Left renal pelvis (tissue), 4 donors: ENCODE measurements at places on chromosomes 12 and 14. TPM values are rescaled to one million over a fixed set of nuclear protein-coding genes. Genes with fewer than 3 reads are reported as not detected.

TMCC3 gene
- 47.2 TPM for polyA plus RNA-seq

PLEK2 gene
- polyA plus RNA-seq: 1.4 TPM

HOXC6 gene
- 90.5 TPM for polyA plus RNA-seq

- DNase-seq: no peak
Measured at GRCh38 chr12:95637471-95638155, 86.3 kb upstream of the USP44 start.

GRCh38 chr12:83850531-83850930 lies 1062.1 kb downstream of the SLC6A15 start:
- DNase-seq: no peak

DNA sequence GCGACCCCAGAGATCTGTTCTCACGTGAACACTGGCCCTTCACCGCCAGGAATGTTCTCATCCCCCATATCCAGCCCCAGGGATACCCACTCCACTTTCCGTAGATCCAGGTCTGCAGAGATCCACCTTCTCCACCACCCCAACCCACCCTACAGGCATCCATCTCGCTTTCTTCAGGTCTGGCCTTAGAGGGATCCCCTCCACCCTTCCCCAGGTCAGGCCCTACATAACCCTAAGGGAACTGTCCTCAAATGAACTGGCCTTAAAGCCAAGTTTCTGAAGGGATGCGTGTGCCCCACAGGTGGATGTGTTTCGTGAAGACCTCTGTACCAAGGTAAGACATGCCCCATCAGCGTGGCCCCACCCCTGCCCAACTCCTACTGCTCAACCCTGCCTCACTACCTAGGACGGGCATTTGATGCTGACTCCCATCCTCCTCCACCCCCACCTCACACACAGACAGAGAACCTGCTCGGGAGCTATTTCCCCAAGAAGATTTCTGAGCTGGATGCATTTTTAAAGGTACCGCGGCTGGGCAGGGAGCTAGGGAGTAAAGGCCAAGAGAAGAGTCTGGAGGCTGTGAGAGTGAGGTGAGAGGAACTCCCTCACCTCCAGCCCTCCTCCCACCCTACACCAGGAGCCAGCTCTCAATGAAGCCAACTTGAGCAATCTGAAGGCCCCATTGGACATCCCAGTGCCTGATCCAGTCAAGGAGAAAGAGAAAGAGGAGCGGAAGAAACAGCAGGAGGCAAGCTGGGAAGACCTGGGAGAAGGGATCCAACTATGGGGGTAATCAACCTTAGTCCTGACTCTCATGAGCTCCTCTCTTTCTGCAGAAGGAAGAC lies 912 bp downstream of the PSME1 start:
- no peak for DNase-seq

DNA sequence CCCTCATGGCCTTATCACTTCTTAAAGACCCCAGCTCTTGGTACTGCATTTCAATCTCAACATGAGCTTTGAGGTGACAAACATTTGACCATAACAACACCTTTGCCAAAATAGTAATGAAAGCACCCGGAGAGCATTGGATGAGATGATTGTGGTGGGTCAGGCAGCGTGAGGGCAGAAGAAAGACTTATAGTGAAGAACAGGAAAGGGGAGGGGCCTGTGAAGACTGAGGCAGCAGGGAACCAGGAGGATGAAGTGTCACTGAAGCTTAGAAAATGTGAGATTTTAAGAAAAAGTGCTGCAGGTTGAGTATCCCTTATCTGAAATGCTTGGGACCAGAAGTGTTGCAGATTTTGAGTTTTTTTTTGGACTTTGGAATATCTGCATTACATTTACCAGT lies 86.3 kb downstream of the EMP1 start:
- no peak for DNase-seq

DNA sequence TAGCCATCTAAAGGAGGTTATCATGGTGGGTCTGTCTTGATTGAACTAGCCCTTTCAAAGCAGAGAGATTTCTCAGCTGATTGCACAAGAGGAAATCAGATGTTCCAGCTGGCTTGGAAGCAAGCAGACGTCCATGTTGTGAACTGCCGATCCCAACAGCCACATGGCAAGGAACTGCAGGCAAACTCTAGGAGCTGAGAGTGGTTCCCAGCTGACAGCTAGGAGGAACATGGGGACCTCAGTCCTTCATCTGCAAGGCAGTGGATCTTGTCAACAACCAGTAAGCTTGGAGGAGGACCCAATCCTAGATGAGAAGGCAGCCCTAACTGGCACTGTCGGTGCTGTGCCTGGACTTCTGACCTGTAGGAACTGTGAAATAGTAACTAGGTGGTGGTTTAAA lies 7.7 kb downstream of the ACVR1B start:
- DNase-seq: no peak

GRCh38 chr14:58805057-58805456 lies 167.3 kb downstream of the DACT1 start:
- no peak for DNase-seq

- no peak for DNase-seq
Measured at GRCh38 chr12:59603754-59604153, 7.9 kb downstream of the SLC16A7 start.

DNA sequence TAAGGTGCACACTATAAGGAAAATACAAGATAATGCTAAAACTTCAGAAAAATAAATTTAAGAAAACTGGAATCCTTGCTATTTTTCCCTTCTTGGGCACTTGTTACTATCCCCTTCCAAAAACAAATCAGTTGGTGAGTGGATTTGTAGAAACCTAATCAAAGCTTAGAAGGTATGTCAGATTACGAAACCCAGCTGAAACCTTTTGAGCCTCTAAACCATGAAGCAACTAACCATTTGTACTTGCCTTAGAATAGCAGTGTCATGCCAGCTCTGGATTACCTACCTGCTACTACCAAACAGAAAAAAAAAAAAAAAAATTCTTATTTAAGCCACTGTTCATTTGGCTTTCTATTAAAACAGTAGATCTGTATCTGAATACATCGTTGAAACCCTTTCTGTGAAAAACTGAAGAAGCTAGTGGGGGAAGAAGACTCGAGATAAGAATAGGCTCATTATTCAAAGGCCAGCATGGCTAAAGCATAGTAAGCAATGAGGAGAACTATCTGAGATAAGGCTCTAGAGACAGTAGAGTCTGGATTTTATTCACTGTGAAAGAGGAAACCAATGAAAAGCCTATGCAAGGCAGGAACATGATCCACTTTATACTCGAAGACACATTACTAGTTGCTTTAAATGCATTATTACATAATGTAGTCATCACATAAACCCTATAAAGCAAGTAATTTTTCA lies 30.2 kb downstream of the OSBPL8 start:
- no peak for DNase-seq

DNA sequence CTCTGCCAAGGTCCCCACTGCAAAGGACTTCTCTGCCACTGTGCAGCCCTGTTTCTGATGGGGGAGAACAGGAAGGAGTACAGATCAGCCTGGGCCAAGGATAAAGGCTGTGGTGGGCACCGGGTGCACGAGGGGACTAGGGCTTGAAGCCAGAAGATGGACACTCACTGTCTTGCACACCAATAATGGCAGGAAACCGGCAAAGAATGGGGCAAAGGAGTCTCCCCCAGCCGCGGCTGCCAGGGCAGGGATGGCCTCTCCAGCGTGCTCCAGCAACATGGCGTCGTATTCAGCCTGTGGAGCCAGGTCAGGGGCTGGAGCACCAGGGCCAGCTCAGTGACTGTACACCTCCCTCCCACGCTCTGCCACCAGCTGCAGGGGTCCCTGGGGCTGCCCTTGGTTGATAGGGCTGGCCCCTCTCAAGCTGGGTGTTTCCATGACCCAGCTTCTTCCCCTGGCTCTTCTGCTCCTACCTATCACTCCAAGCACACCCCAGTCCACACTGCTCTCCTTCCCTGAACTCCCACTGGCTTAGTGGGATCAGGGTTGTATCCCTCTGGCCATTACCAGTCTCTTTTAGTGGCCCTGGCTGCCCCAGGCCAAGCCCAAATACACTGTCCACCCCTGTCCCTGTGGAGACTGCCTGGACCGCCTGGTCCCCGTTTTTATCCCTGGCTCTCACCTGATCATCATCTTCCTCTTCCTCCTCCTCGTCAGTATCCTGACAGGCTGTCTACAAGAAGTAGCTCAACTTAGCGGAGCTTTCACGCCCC lies 6.3 kb downstream of the IPO4 start:
- no peak for DNase-seq

DNA sequence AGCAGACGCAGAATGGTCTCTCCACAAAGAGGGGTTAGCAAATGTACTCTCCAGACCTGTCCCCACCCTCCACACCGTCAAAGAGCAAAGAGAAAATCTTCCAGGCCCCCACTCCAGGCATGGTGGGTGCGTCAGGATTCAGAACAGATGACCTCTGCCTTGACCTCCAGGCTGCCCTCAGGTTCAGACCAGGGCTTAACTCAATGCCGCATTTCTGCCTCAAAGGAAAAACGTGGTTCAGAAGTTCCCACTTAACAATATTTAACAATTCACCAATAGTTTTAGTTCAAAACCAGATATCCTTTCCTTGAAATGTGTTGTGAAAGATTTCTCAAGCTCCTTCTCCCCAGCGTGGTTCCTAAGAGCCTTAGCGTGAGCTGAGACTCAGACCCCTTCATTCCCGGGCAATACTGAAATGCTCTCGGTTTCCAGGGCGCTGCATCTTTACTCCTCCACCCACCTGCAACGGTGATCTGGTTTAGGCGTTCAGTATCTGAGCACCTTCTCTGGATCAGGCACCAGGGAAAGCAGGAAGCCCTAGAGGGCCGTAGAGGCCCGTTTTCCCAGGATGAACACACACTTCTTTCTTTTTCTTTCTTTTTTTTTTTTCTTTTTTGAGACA lies 22.9 kb downstream of the HSP90AA1 start:
- DNase-seq: no peak
